ENCODE measurements at places on chromosomes 5 and 9. TPM values are rescaled to one million over a fixed set of nuclear protein-coding genes. Genes with fewer than 3 reads are reported as not detected.

DNA sequence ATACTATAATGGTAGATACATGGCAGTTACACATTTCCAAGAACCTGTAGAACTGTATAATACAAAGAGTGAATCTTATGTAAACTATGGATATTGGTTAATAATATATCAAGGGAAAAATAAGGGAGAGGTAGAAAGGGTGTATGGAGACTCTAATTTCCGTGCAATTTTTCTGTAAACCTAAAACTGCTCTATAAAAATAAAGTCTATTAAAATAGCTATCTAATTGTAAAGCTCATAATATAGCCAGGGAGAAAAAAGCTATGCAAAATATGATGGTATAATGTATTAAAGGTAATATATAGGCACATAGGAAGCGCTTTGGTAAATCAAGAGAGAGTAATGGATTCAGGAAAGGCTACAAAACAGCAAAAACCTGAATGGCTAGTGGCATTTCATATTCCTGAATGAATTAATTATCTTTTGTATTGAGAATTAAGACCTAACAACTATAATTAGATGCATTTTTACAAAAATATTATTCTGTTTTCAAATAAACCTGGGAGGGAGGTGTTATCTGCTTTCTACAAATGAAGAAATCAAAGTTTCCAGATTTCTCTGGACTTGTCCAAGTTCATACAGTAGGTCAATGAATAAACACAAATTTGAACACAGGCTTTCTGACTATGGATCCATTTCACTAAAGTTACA is 22.8 kb downstream of the ANXA1 start:
- DNase-seq, result no peak

- no peak for DNase-seq
Measured at GRCh38 chr9:133910855-133911514, 81.1 kb downstream of the VAV2 start.

- no peak for DNase-seq
Measured at GRCh38 chr5:132526290-132526973, 16.9 kb downstream of the IL5 start.

DNA sequence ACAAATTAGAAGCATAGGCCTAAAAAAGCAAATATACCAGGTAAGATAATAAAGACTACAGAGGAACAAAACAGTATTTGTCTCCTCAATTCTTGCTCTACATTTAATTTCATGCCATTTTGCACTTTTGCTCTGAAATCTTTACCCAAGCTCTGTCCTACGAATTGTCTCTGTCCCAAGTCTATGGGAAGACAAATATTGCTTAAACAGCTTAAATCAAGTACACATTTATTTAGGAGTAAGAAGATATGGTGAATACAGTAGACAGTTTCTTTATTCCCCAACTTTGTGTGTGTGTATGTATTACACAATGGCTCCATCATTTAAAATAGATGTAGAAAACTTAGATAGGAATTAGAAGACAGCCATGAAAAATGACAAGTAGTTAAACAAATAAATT is 163.5 kb upstream of the POU5F2 start:
- DNase-seq, result no peak

GRCh38 chr5:125093776-125094175 is 347.3 kb upstream of the ZNF608 start:
- DNase-seq, result no peak

GRCh38 chr9:100759215-100759614 is 181.3 kb downstream of the CAVIN4 start:
- no peak for DNase-seq

GRCh38 chr9:99824378-99825171 is 2.9 kb downstream of the NR4A3 start:
- DNase-seq, result peak; percentile 77

- peak; percentile 65 for DNase-seq
Measured at GRCh38 chr9:90801241-90801972, at the start of gene SYK. Gene SYK, plus strand, starts transcription at chr9:90801819. Its CDS starts 42,080 bp downstream, at chr9:90843899.

GRCh38 chr9:133905493-133905892 is 86.6 kb downstream of the VAV2 start:
- no peak for DNase-seq

- DNase-seq, result no peak
Measured at GRCh38 chr9:124019771-124020519, 8.4 kb downstream of the LHX2 start.

- DNase-seq, result no peak
Measured at GRCh38 chr5:178074266-178074952, 38.9 kb upstream of the N4BP3 start.

DNA sequence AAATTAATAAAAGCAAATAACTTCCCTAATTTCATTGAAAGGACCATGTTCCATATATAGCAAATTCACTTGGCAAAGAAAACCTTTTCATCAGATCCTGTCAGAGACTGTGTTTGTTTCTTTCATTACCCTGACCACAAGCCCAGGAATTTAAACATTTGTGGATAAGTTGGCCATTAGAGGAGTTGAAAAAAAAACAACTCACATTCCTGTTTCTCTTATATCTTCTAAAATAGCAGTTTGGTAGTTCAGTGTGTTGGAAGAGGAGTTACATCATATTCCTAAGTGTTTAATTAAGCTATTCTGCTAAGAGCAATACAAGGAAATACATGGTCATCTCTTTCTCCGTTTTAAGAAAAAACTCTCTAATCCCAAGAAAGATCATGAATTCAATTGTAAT is 505.6 kb downstream of the TLE1 start:
- no peak for DNase-seq

- DNase-seq, result no peak
Measured at GRCh38 chr9:134373269-134373668, 47.0 kb downstream of the RXRA start.

GRCh38 chr5:75337366-75338021 is 474 bp downstream of the HMGCR start:
- no peak for DNase-seq

- no peak for DNase-seq
Measured at GRCh38 chr5:134530301-134531077, 5.0 kb downstream of the JADE2 start.

GRCh38 chr5:163968651-163969050 is 463.2 kb downstream of the MAT2B start:
- no peak for DNase-seq

GRCh38 chr5:61162832-61163567 is 732 bp upstream of the SMIM15 start:
- no peak for DNase-seq

GRCh38 chr5:88666761-88667495 is 216.1 kb downstream of the MEF2C start:
- DNase-seq, result peak; percentile 25

DNA sequence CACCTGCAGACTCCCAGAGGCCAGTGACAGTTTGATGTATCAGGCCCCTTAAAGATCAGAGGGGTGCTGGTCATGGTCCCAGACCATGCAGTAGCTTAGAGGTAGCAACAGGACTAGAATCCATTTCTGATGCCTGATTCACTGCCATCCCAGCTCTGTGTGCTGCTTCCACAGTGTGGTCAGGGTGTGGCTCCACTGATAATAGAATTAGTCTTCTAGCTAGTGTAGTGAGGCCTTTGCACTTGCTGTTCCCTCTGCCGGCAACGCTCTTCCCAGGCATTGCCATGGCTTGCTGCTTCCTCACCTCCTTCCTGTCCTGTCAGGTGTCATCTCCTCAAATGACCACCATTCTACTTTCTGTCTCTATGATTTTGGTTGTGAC is 15.8 kb downstream of the PPARGC1B start:
- DNase-seq, result no peak

- DNase-seq, result no peak
Measured at GRCh38 chr5:146426853-146427618, 20.1 kb upstream of the TCERG1 start.

GRCh38 chr5:35038891-35039290 is 8.9 kb downstream of the AGXT2 start:
- no peak for DNase-seq

- no peak for DNase-seq
Measured at GRCh38 chr9:83701769-83702168, 6.0 kb downstream of the UBQLN1 start.

DNA sequence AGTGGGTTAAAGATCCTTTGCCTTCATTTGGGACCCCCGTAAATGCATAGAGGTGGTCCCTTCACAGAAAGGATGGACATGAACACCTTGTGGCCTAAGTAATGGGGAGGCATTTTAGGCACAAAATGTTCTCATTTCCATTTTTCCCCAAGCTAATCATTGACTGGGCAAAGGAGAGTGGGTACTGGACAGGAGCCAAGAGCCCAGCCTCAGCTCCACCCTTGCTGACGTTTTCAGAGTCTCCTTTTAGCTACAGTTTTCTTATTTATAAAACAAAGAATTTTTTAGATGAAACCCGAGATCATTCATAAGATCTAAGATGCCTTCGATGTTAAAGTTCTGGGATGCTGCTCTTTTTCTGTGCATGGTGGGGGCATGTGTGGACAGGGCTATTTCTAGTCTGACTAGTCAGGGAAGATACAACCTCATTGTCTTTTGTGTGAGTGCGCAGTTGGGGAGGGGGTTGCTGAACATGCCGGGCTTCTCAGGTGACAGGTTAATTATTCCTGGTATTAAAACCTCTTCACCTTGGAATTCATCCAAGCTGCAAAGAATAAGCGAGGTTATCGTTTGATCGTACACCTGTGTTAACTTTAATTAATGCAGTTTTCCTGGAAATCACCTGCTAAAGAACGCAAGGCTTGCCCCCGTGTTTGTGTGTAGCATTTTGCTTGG is 48.4 kb downstream of the ADAMTS16 start:
- DNase-seq, result no peak

- no peak for DNase-seq
Measured at GRCh38 chr9:7489036-7489435, 310.5 kb downstream of the DMAC1 start.

Gene LCN1
- polyA plus RNA-seq, result not detected

Gene NR2F1-AS1
- polyA plus RNA-seq, result 16.0 TPM

Gene RFESD
- 4.0 TPM for polyA plus RNA-seq

Gene SLC6A7
- not detected for polyA plus RNA-seq

Gene EPB41L4B
- 7.7 TPM for polyA plus RNA-seq

Gene RAI14
- 13.2 TPM for polyA plus RNA-seq

Gene SPATA31E1
- not detected for polyA plus RNA-seq

Gene AGXT2
- 215 TPM for polyA plus RNA-seq

Gene CCDC180
- 3.8 TPM for polyA plus RNA-seq

Gene PCDHB4
- polyA plus RNA-seq, result 0.90 TPM

Gene PFN3
- not detected for polyA plus RNA-seq

Gene PCDHGB7
- polyA plus RNA-seq, result 1.0 TPM

Data from kidney (tissue), 22 donors.